Stimulated activated CD8-positive, alpha-beta memory T cell treated with anti-CD3 and anti-CD28 coated beads, Interleukin-15, amount 100 ng/mL, for 1 hour (primary cell): ENCODE measurements at places on chromosomes 4 and X.

DNA sequence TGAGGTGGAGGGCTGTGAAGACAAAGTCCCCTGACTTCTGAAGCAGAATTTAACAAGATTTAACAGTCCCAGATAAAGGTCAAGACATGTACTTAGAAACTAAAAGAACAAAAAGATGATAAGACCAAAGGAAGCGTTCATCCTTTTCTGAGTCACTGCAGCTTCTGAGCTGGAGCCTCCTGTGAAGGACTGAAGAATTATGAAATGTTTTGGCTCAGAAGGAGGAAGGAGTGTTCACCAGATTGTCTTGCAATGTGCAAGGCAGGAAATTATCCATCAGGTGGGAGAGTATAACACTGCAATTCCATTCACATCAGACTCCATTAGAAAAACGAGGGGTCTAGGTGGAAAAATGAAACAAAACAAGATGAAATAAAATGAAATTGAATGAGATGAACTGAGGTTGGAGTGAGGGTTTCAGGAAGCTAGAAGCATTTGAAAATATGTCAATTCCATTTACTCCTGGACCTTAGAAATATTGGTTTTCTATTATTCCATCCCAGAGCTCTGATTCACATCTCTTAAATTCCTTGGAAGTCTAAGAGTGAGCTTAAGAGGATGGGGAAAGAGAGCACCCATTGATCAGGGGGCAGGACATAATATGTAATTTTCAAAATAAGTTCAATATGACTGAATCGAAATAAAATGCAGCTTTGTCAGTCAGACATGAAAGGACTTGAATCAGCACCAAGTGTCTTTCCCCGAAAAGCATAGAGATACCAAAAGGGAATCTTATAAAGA, 186.1 kb upstream of the LNX1 start:
- no peak for DNase-seq

- no peak for DNase-seq
Observed at GRCh38 chrX:39822133-39822748, 275.5 kb downstream of the BCOR start.

DNA sequence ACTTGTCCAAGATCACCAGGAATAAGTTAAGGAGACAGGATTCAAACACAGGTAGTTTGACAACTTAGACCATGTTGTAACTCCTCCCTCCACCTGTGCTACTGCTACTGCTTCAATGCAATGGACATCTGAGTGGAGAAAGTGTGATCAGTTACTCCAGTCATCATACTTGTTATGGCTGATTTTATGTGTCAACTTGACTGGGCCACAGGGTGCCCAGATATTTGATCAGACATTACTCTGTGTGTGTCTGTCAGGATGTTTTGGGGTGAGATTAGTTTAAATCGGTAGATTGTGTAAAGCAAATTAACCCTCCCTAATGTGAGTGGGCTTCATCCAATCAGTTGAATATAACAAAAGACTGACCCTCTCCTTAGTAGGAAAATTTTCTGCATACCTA, 34.8 kb upstream of the PDLIM5 start:
- DNase-seq, result no peak

- no peak for DNase-seq
Observed at GRCh38 chr4:113003841-113004240, 45.6 kb upstream of the ANK2 start.

DNA sequence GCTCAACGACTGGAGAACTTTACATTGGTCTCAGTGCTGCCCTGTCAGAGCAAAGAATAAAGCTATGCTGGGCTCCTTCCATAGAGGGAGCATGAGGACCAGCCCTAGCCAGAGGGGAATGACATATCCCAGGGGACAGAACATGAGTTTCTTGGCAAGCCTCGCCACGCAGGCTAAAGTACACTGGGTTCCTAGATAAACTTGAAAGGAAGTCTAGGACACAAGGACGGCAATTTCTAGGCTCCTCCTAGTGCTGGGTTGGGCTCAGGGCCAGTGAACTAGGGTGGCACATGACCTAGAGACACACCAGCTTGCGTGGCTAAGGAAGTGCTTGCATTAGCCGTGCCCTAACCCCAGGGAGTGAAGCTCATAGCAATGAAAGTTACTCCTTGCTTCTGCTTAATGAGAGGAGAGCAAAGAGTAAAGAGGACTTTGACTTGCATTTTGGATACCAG, 141.0 kb downstream of the MAB21L2 start:
- no peak for DNase-seq

- DNase-seq, result no peak
Observed at GRCh38 chrX:9983846-9984245, 16.7 kb downstream of the CLDN34 start.

- DNase-seq, result no peak
Observed at GRCh38 chr4:110124711-110125110, 73.7 kb downstream of the ELOVL6 start.

- no peak for DNase-seq
Observed at GRCh38 chr4:152500275-152500674, 35.6 kb downstream of the FBXW7 start.

GRCh38 chr4:7398104-7398423, 36.7 kb downstream of the PSAPL1 start:
- no peak for DNase-seq

DNA sequence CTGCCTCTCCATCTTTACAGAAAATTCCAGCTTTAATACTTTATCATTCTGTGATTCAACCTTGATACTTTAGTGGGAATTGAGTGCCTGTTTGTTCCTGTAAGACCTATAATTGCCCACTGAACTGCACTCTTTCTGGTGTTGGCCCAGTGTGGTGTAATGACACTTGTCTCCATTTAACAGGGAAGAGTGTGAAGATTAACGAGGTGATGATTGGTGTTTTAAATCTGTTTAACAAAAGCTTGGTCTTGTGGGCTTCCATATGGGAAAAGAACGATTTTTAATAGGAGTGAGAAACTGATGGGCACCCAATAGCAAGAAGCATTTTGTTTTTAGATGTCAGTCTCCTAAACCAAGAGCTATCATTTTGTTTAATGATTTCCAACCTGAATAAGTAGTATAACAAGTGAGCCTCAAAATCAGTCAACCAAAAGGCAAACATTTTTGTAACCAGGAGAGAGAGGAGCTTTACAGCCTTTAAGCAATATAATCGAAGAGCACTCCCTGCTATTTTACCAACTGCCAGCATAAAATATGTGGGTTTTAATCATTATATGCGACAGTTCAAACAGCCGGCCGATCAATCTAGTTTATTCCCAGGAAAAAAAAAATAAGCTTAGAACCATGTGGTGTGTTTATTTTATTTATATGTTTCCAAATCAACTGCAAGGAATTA, 50.2 kb downstream of the SUPT20HL1 start:
- no peak for DNase-seq

DNA sequence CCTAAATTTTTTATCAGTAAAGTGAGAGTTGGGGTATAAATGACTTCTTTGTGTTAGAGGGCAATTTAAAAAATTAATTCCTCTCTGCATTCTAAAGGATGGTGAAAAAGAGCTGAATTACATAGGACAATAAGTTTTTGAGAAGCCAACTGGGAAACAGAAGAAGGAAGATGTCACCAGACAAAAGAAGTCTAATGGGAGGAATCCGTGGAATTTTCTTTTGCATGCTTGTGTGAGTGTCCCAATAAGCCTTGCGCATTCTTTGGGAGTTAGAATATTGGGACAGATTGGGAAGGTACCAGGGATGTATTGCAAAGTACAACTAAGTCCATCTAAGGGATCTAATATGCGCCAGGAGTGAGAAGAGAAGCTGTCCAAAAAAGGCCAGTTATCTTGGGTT, 35.1 kb upstream of the NR3C2 start:
- DNase-seq, result no peak

DNA sequence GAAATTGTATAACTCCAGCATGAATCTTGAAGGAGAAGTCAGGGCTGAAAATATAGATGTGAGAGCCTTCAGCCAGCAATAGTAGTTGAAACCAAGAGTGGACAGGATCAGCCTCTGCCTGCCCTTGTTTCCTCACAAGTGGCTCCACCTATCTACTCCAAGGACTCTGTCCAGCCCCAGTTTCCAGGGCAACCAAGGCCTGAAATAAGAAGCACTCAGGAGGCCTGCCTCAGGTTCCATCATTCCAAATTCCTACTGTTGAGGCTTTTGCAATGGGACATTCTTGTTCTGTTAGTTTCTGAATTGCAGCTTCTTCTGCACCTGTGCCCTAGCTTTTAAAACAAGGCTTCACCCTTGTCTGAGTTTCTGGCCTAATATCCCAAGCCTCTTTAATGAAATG, 41.6 kb downstream of the TRPC5OS start:
- no peak for DNase-seq

GRCh38 chr4:53626491-53626890, 35.2 kb upstream of the LNX1 start:
- DNase-seq, result no peak

DNA sequence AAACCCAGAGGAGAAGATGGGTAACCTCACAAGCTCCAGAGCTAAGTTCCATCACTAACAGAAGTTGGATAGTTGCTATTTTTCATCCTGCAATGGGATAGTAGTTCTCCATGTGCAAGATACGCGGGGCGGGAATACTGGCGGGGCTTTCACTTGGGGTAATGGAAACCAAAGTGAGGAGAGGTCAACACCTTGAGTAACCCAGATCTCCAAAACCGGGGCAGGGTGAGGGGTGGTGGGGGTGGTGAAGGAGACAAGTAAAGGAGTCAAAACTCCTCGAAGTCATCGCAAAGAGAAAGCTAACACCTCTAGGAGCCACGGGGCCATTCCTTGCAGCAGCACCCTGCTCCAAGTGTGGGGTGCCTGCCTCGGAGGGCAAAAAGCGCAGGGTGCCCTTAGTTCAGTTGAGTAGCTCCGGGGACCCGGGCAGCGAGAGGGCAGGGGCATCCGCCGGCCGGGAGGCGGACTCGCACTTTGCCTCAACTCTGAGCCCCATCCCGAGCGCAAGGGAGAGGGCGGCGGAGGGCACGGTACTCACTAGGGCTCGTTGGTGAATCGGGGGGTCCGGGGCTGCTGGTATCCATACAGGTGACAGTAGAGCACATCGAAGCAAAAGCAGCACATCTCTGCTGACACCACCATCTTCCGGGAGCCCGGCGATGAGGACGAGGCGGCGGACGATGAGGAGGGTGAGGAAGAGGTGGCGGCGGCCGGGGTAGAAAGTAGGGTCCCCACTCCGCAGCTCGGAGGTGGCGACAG, 645 bp downstream of the AMMECR1 start:
- DNase-seq, result no peak

DNA sequence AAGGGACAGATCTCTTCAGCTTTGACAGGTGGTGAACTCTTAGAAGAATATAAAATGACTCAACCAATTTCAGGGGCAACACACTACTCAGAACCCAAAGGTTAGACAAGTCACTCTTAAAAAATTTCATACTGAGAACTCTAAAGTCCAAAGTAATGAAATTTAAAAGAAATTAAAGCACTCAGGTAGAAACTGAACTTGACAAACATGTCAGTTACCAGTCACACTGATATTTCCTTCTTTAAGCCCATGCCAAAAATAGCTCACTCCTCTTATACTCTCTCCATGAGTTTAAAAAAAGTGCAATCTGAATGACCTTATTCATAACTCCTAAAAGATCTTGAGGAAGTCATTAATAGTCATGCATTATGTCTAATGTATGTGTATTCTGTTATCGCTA, 40.3 kb downstream of the AMMECR1 start:
- no peak for DNase-seq

- no peak for DNase-seq
Observed at GRCh38 chr4:8066336-8066931, 92.2 kb downstream of the ABLIM2 start.

DNA sequence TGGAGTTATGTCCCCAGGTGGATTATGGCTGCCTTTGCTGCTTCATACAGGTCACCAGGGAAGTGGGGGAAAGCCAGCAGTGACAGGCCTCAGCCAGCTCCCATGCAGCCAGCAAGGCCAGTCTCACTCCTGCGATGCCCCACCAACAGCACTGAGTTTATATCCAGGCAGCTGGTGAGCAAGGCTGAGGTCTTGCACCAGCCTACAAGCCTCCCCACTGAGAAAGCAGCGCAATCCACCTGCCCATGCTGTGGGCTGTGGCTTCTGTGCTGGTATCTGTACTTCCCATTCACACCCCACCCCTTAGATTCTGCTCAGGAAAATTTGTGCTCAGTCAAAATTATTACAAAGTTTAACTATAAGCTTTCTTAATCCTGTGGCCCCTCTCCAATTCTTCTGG, 153.5 kb downstream of the HHIP start:
- no peak for DNase-seq

DNA sequence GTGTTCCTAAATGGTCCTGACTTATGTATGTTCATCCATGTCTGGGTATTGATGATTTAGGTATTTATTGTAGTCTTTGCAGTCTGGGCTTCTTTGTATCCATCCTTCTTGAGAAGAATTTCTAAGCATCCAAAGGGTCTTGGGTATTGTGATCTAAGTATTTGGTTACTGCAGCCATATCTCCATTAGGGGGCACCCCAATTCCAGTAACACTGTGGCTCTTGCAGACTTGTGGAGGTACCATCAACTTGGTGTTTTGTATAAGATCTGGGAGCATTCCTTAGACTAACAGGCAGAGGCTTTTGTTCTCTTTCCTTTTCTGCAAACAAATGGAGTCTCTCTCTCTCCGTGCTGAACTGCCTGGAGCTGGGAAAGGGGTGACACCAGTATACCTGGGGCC, 113.7 kb upstream of the NEXMIF start:
- no peak for DNase-seq

GRCh38 chr4:1508161-1509160, 102.2 kb upstream of the NKX1-1 start:
- DNase-seq, result no peak

- DNase-seq, result no peak
Observed at GRCh38 chr4:150769248-150769647, 187.3 kb downstream of the MAB21L2 start.

GRCh38 chrX:81168391-81168790, 33.3 kb downstream of the HMGN5 start:
- no peak for DNase-seq

GRCh38 chrX:27085346-27085745, 377.8 kb downstream of the PPP4R3C start:
- DNase-seq, result no peak

- DNase-seq, result no peak
Observed at GRCh38 chrX:10486373-10486772, 134.0 kb downstream of the MID1 start.

- no peak for DNase-seq
Observed at GRCh38 chr4:5383191-5383980, 325.0 kb downstream of the EVC2 start.

DNA sequence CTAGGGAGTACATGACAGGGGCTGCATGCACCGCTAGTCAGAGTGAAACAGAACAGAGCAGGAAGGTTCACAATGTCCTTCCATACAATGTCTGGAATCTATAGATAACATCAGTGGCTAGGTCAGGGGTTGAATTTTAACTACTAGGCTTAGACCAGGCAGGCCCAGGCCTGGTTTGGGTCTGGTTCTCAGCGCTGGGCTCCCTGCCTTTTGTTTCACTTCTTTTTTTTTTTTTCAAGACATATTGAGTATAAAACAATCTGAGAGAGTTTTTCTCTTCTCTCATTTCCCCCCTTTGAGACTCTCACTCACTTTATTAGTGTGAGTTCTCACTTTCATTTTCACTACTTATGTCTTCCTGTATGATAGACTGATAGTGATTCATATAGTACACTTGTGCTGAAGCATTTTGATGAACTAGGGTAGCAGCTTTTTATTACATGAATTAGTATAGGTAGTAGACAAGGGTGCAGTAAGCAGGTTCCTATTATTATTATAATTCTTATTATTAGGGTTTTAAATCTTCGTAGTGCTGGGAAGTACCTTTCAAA, 120.0 kb upstream of the ZDHHC15 start:
- no peak for DNase-seq

GRCh38 chr4:25215511-25215910, 18.3 kb upstream of the PI4K2B start:
- no peak for DNase-seq
